Dermis microvascular lymphatic vessel endothelial cell (primary cell): ENCODE measurements at places on chromosomes 16 and 17.

DNA sequence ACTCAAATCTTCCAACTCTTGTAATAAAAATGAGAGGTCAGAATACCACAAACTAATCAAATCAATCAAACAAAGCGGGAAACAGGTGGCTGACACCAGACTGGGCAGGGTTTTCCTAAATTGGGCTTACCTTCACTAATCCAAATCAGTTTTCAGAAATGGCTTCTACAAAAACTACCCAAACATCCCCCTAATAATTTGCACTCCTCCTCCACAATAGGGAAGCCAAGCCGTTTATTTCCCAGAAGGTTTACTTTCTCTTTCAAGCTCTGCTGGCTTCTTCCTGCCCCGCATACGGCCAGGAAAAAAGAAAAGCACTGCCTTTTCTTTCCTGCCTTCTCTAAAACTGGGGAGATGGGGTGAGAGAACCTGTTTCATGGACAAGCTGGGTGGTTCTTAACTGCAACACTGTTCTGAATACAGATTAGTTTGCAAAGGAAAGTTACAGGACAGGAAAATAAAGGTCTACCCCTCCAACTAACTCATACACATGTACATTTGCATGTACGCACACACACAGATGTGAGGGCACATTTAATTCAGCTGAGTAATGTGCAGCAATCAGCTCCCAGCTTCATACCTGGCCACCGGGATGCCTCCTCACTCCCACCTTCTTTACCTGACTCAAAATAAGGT lies 9.2 kb downstream of the STAT3 start:
- peak; percentile 14 for DNase-seq

DNA sequence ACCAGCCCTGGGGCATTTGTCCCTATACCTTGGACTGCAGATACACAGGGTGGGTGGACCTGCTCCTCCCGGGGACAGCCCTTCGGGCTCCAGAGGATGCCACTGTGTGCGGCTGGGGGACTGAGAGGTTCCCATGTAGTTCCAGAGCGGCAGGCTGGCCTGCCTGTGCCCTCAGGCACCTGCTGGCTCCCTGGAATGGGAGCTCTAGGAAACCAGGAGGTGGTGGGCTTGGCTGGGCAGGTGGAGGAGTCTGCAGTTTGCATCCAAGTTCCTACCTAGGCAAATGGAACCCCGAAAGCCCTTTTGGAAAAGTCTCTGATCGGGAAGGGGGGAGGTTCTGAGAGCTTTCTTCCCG lies 982 bp downstream of the DBNDD1 start:
- no peak for DNase-seq

- no peak for DNase-seq
These were observed 437.6 kb downstream of the MAF start for GRCh38 chr16:79162977-79163376.

- no peak for DNase-seq
These were observed 17.1 kb upstream of the TMEM94 start for GRCh38 chr17:75439287-75439686.

DNA sequence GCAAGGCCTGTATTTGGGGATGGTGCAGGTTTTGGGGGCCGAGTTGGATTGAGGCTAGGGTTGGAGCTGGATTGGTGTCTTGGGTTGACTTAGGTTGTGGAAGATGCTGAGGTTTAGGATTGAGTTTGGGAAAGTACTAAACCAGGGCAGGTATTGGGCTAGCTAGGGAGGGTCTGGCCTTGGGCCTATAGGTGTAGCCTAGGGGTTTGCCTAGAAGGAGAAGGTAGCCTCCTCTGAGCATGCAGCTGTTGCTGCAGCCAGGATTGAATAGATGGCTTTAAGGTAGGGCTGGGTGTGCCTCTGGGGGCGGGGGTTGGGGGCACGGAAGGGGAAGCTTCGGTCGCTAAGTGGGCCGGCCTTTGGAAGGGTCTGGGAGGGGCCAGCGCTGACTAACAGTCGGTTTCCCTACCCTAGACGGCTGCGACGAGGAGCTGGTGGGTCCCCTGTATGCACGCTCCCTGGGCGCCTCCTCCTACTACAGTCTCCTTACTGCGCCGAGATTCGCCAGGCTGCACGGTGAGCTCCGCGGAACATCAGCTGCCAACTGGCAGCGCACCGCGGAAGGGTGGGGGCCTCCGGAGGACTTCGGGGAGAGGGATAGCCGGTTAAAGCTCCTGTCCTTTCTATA lies 1.2 kb downstream of the CNTNAP1 start:
- no peak for DNase-seq

- peak; percentile 66 for DNase-seq
These were observed 1.9 kb upstream of the PLEKHG4 start for GRCh38 chr16:67277294-67277998.

GRCh38 chr16:49822649-49823370 lies 33.1 kb downstream of the ZNF423 start:
- no peak for DNase-seq

- DNase-seq, result no peak
These were observed 86.3 kb upstream of the DHX40 start for GRCh38 chr17:59479141-59479540.

DNA sequence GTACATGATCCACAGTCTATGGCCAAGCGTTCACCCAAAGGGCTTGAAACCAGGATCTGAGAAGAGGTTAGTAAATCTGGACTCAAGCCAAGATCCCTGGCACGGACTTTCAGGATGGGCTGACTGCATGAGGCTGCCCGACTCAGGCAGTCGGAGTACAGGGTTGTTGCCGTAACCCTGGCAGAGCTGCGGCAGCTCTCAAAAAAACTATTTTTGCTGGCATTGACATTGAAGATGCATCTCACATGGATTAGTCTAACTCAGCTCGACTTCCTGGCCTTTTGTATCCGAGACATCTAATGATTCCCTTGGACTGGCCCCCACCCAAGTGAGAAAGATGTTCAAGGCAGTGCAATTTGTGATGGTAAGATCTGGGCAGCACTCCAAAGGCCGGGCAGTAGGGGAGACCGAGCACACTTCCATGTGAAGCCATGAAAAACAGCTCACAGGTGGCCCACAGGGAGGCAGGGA lies 6.2 kb downstream of the SLC47A1 start:
- no peak for DNase-seq

DNA sequence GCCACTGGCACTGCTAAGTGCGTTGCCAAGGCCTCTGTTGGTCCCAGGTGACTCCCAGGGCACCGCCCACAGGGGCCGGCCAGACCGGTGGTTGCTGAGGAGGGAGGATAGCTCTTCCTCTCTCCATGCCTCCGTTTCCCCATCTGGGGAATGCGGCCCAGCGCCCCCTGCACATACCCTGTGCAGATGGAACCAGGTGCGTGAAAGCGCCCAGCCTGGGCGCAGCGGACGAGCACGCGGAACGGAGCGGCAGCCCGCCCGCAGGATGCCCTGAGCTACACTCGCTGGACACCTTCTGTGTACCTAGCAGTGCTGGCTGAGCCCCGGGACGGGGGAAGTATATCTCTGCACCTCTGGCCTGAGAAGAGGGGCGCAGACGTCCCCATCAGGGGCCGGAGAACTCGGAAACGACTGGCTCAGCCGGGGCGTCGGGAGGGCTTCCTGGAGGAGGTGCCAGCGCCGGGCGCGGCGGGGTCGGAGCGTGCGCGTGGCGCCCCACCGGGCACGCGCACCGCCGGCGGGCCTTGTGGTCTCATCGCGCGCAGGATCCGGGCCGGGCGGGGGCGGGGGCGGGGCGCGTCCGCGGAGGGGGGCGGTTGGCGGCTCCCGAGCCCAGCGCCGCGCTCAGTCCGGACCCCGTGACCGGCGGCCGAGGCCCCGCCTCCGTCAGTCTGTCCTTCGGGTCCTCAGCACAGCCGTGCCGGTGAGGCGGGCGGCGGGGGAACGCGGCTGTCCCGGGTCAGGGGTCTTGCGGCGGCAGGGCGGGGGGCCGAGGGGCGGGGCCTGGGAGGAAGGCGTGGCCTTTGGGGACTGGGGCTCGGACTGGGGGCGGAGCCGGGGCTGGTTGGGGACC lies at the start of the genes CCDC78 and HAGHL:
CCDC78 (minus strand) TSS at position 6 of the 853 bp plus-strand sequence. CDS start 76 bp downstream, outside the sequence.
HAGHL (plus strand) TSS at position 669 of the 853 bp plus-strand sequence. CDS start 404 bp downstream, outside the sequence.
- DNase-seq, result peak; percentile 51

DNA sequence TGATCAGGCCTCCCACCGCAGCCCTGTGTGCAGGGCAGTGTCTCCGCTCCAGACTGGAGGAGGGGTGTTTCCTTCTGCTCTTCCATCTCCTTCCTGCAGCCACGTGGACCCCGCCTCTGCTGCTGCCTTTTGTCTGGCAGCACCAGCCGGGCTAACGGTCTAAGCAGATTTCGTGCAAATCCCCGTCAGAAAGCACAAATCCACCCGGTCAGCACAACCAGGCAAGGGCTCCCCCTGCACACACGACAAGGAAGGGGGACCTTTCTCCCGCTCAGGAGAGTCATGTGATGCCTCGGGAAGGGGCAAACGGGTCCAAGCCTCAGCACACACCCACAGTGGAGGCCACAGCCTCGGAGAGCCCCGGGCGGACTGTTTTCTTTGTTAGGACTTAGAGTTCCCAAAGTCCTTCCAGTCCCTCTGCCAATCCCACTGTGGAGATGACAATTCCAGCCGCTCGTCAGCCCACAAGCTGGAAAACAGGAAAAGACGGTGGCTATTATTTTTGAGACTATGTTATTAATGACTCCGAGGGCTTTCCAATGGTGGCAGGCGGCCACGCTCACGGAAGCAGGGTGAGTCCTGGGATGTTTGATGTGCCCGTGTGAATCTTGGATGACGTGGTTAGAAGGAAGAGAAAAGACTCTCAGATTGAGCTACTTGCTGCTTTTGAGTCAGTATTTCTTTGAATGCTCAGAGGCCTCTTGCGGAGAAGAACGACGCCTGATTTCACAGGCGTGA lies 22.5 kb upstream of the MEAK7 start:
- peak; percentile 81 for DNase-seq

- DNase-seq, result no peak
These were observed 7.3 kb downstream of the C16orf95 start for GRCh38 chr16:87309620-87310525.

DNA sequence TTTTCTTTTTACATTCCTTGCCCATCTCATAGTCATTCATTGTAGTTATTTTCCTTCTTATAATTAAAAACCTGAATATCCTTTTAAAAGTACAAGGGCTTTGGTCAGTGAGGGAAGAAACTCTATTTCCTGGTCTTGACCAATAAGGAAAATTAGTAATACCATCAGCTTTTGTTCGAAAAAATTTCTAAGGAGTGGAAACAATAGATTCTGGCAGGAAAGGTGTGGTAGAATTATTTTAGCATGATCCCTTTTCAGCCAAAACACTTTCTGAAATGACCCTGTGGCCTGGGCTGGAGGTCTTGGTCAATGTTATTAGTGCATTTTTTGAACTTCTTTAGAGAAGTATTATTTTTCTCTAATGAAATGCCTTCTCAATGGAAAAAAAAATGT lies 36.6 kb downstream of the IQCK start:
- no peak for DNase-seq

- DNase-seq, result no peak
These were observed 85.6 kb upstream of the NETO2 start for GRCh38 chr16:47229053-47230050.

DNA sequence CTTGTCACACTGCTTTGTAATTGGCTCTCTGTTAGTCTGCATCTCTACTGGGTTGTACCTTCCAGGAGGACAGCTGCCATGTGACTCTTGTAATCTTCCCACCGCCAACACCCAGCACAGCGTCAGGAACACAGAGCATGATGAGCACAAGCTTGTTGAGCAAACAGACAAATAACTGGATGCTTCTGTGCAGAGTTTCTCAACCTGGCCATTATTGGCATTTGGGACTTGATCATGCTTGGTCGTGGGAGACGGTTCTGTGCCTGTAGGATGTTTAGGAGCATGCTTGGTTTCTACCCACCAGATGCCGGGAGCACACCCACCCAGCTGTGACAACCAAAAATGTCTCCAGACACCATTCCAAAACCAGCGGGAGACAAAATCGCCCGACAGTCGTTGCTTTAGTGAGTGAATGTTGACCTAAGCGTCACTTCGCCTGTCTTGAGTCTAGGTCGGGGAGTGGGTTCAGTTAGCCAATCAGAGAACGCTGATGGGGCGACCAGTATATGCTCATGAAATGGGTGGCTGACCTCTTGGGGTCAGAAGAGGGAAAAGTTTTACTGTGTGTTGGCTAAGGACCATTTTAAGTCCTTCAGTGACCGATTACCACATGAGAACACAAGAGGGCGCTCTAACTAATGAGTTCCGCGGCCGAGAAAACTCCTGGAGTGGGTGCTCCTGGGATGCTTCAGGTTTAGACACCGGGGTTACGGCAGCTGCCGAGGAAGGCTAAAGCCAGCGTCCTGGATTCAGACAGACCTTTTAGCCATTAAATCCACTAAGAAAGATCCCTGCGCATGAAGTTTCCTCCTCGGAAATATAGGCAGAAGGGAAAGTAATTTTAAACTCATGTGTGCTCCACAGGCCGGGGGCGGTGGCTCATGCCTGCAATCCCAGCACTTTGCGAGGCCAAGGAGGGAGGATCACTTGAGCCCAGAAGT lies 57.8 kb upstream of the TEX2 start:
- DNase-seq, result peak; percentile 86

- no peak for DNase-seq
These were observed 156.7 kb downstream of the HAPSTR1 start for GRCh38 chr16:9248162-9248561.

DNA sequence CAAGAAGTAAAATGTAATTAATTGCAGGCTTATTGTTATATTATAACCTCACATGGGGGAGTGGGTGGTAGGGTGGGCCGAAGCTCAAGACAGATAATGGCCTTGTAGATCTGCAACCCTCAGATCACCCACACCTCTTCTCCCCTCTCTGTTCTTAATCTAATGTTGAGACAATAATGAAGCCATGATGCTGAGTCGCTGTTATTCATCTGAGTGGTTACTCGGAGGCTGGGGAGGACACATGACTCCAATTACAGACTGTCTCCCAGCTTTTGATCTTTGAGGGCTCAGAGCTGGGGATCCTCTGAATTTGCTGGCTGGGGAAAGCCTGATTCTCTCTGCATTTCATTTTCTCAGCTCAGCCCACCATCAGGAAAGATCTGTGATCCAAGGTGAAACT lies 275.3 kb downstream of the SHISA9 start:
- DNase-seq, result no peak

DNA sequence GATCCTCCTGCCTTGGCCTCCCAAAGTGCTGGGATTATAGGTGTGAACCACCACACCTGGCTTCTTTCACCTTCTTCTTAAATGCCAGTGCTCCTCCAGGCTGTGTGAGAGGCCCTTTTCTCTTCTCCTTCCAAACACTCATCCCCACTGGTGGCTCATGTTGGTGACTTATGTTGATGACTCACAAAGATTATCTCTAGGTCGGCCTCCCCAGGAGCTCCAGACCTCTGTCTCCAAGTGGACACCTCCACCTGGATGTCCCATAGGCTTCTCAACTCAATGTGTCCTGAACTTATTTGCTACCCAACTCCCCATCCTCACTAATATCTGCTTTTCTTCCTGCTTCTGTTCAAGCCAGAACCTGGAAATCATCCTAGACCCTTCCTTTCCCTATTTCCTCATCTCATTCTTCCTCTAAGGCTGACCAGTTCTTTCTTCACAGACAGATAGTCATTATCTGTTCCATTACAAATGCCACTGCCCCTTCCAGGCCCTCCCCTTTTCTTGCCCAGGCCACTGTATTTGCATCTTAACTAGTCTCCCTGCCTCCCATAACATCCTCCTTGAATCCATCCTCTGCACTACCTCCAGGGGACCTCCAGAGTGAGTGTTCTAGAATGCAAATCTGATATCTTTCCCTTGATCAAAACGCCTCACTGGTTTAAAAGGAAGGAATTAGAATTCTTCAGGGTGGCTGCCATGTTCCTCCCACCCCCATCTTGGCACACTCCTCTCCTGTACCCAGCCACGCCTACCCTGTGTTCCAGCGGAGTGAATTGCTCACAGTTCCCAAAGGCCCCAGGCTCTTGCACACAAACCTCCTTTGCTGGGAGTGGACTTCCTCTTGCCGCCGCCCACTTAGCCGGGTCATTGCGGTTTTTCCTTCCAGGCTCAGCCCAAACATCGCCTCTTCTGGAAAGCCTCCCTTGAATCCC lies 34.8 kb upstream of the FBXO47 start:
- peak; percentile 16 for DNase-seq

- no peak for DNase-seq
These were observed 23.4 kb upstream of the AXIN2 start for GRCh38 chr17:65584604-65585521.

- no peak for DNase-seq
These were observed 161.5 kb upstream of the SALL1 start for GRCh38 chr16:51312363-51313150.
